ENCODE measurements at places on chromosomes 5 and 9.
A peak's percentile ranks its signal among the peaks of the same experiment; 100 is the strongest.

GRCh38 chr9:99025616-99026270 lies 79.2 kb upstream of the TGFBR1 start:
- DNase-seq, result no peak

GRCh38 chr9:2939368-2939767 lies 95.5 kb upstream of the PUM3 start:
- DNase-seq, result no peak

DNA sequence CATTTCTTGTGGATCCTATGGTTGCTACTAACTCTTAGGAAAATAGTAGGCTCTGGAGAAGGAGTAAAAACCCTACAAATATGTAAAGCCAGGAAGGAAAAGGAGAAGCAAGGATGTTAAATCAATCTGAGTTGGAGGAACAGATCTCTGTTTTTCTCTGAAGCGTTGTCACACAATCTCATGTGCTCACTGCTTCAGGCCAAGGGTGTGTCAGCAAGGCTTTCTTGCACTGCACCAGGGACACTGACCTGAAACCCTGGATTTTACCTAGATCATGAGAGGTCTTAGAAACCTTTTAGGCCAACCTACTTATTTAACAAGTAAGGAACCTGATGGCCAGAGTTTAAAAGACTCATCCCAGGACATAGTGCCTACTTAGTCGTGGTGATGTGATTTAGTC lies 12.5 kb upstream of the AGXT2 start:
- DNase-seq, result no peak

GRCh38 chr9:16103620-16104397 lies 551.0 kb downstream of the CCDC171 start:
- no peak for DNase-seq

GRCh38 chr5:143586781-143587362 lies 183.4 kb upstream of the NR3C1 start:
- DNase-seq, result no peak

- no peak for DNase-seq
Measured at GRCh38 chr9:115357821-115358220, 239.9 kb upstream of the TNC start.

GRCh38 chr5:131513780-131514179 lies 121.2 kb downstream of the RAPGEF6 start:
- no peak for DNase-seq

DNA sequence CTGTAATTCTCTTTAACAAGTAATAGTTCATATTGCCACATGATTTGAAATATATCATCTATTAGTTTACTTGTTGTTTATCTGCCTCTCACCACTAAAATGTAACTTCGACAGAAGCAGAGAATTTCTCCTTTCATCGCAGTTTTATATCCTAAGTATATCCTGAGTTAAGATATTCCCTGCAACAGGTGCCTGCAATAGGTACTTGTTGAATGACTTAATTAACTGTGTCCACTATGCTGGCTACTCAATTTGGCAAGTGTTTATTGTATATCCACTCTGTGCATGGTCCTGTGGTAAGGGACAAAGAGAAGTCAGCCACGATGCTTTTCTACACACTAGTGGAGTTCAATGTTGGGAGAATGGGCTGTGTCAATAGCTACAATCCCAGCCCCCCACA lies 108.5 kb downstream of the PSAT1 start:
- DNase-seq, result no peak

DNA sequence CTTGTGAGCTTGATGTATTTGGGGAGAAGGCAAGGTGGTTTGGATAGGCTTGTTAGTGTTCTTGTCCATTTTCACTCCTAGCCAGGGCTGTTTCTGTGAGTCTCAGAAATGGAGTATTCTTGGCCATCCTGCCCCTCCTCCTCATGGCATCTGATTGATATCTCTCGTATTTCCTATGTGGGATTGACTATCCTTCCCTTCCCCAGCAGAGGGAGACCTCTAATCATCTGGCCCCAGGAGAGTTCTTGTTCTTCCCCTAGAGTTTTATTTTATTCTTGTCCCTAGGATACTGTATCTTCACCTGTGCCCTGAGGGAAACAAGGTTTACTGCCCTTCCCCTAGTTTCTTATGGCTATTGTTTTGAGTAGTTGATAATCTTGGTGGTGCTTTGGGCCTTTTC lies 114.4 kb downstream of the VPS13A start:
- DNase-seq, result no peak

DNA sequence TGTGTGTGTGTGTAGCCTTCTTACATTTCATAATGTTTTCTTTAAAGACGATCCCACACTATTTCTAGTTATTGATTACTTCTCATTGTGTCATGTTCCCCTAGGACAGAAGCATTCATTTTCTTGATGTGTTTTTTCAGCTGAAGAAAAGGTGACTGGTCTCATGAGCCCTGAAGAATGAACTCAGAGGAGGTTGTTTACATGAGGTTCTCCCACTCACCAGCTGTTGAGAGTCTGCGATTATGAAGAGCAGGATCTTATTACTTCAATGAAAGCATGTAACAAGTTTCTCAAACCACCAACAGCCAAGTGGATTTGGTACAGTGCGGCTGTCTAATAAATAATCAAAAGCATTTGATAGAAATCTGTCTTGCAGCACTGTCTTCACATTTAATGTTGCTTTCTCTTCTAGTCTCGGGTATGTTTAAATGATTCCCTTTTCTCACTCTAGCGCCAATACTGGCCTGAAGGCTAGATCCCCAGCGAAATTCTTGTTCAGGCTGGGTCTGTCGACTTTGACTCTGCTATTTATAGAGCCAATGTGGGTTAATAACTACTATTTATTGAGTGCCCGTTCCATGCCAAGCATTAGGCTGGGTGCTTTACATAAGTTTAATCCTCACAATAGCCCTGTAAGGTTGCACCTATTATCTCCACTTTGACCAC lies 9.6 kb upstream of the FSD1L start:
- DNase-seq, result no peak

DNA sequence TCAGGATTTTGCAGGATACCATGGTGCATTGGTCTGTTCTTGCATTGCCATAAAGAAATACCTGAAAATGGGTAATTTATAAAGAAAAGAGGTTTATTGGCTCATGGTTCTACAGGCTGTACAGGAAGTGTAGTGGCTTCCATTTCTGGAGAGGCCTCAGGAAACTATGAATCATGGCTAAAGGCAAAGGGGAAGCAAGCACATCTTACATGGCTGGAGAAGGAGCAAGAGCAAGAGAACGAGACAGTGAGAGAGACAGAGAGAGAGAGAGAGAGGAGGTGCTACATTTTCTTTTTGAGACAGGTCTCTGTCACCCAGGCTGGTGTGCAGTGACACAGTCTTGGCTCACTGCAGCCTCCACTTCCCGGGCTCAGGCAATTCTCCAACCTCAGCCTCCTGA lies 43.9 kb downstream of the P4HA2 start:
- DNase-seq, result no peak

GRCh38 chr9:12859704-12860251 lies 85.0 kb downstream of the LURAP1L start:
- DNase-seq, result peak; percentile 85

DNA sequence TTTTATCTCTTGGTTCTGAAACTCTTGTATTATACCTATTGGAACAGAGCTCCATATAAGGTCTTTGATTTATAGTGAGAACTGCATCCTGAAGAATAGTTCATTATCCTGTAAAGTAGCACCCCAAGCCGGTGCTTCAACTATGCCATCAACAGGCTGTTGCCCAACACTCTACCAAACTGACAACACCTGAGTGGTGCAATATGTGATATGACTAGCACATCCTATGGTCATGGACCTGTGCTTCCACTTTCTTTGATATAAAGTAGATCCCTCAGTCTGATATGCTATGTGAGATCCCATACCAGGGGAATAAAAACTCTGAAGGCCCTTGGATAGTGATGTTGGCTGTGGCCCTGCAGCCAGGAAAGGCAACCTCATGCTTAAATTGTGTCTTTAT lies 15.8 kb downstream of the CSF2 start:
- DNase-seq, result no peak

GRCh38 chr9:34493972-34494535 lies 28.7 kb downstream of the ENHO start:
- DNase-seq, result peak; percentile 9

GRCh38 chr9:7879551-7880245 lies 80.1 kb upstream of the DMAC1 start:
- no peak for DNase-seq

- DNase-seq, result no peak
Measured at GRCh38 chr5:74421377-74421776, 219.2 kb downstream of the ENC1 start.

All from HS-5 (cell line).